DMS79 treated with DMSO at 0.1 percent for 48 hours (cell line): ENCODE measurements at places on chromosomes 7 and 10.

GRCh38 chr7:129993275-129993674, 40.5 kb upstream of the UBE2H start:
- DNase-seq: no peak

DNA sequence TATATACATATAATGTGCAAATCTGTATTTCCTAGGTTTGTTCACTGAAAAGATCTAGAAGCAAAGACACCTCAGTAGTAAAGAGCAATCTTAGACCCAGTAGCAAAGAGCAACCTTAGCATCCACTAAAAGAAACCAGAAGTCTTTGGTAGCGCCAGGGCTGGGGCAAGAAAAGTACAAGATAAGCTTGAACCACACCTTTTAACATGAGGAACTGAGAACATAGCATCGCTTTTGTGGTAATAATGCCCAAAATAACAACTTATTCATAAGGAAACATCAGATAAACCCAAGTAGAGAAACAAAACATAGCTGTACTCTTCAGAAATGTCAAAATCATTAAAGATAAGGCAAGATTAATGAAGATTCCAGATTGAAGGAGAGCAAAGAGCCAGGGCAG, 173.4 kb downstream of the IMMP2L start:
- DNase-seq: no peak

DNA sequence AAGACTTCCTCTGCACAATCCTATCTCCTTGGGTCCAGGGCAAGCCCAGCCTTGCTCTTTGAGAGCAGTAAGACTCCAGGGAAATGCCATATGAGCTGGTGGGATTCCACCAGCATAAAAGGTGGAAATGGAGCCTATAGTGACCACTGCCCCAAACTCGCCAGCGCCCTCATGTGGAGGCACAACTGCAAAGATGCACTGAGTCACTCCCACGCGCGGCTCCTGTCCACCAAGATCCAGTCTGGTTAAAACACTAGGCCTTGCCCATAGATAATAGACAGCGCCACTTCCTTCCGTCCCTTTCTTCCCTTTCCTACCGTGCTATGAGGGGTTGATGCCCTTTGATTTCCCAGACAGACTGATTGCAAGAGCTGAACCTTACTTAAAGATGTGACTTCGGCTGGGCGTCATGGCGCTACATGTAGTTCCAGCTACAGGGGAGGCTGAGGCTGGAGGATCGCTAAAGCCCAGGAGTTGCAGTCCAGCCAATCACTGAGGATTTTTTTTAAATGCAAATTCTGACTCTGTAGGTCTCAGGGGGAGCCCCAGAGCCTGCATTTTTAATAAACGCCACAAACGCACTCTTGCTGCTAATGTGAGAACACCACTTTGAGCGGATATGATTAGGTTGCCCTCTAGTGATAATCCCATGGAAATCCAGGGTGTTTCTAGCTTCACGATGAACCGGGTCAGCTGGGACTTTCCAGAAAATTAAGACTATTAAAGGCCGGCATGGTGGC, 136.5 kb downstream of the EPC1 start:
- no peak for DNase-seq

DNA sequence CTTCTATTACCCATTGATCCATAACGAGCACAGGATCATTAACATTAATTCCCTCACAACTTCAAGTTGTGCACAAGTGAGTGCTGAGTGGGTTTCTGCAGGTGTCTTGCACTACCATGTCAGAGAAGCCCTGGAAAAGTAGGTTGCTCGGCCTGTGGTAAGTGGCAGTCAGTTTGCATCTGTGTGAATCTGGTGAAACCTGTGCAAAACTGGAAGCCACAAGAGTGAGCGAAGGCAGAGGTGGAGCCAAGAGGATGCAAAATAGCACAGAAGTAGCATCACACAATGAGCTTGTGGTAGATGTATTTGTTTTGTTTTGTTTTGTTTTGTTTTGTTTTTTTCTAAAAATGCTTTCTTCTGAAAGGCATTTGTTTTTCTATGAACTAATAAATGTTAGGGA, 181.5 kb downstream of the THSD7A start:
- no peak for DNase-seq

GRCh38 chr7:133023370-133024071, 58.4 kb downstream of the CHCHD3 start:
- DNase-seq: peak; percentile 93

GRCh38 chr10:80542652-80543318, 5.1 kb downstream of the SH2D4B start:
- no peak for DNase-seq

DNA sequence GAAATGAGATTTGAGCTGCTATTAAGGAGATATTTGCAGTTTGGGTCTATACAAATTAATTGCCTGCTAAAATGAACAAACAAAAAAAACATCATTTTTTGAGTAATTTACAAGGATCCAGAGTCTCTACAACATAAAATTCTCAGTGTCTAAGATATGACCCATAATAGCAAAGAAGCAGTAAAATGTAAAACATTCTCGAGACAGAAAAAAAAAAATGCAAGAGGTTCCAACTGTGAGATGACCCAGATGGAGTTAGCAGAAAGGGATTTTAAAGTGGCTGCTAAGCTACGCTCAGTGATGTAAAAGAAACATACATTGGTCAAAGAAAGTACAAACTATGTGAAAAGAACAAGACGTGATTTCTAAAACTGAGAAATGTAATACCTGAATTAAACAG, 471.0 kb downstream of the SH2D4B start:
- no peak for DNase-seq

DNA sequence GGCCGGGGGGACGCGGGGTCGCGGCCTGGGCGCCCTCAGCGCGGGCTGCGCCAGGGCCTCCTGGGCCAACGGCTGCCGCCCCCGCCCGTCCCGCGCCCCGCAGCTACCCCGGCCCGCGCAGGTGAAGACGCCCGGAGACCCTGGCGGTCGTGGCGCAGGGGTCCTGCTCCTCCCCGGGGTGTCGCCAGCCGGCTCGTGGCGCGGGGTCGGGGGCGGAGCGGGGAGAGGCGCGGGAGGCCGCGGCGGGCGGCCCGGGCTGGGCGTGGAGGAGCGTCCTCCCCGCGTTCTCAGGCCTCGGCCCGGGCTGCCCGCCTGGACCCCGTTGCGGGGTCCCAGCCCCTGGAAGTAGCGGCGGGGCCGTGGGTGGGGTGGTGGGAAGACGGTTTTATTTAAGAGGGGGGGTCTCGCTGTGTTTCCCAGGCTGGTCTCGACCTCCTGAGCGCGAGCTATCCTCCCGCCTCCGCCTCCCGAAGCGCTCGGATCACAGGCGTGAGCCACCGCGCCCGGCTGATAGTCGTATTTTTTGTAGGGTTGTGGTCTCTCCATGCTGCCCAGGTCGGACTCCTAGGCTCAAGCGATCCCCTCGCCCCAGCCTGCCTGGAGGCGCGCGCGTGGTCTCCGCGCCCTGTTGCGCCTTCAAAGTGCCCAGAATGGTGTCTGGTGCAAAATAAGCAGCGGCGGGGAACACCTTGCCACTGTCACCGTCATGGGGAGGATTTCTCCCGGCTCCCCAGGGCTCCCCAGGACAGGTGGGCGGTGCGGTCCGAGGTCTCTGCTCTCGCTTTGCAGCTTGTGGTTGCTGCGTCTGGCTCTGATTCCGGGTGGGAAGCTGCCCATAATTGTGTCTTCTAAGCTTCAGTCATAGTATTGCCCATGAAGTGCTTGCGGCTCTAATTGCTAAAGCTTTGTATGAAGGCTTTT, 15.3 kb upstream of the SUN1 start:
- DNase-seq: peak; percentile 30

GRCh38 chr7:74400420-74401136, 53.1 kb upstream of the GTF2IRD1 start:
- DNase-seq: no peak

GRCh38 chr7:101159696-101160674, 5.4 kb downstream of the VGF start:
- DNase-seq: no peak

GRCh38 chr7:37504801-37505200, 56.1 kb upstream of the ELMO1 start:
- no peak for DNase-seq

- DNase-seq: no peak
Measured at GRCh38 chr10:129308953-129309564, 158.0 kb upstream of the MGMT start.

DNA sequence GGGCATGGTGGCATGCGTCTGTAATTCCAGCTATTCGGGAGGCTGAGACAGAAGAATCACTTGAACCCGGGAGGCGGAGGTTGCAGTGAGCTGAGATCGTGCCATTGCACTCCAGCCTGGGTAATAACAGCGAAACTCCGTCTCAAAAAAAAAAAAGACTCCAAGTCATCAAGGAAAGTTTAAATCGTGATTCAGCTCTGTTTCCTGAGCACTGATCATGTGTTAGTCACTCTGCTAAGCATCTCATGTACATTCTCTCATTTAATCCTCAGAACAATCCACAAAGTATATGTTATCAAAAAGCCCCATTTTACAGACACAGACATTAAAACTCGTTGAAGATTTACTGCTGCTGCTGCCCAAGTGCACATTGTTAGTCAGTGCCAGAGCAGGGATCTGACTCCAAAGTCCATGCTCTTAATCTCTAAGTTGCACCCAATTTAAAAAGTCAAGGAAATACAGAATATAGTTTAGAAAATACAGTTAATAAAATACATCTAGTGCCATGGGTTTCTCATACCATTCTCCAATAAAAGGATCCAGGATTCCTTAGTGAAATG, 6.2 kb downstream of the PIK3AP1 start:
- DNase-seq: no peak

GRCh38 chr10:29541422-29542210, 93.2 kb downstream of the SVIL start:
- DNase-seq: no peak

DNA sequence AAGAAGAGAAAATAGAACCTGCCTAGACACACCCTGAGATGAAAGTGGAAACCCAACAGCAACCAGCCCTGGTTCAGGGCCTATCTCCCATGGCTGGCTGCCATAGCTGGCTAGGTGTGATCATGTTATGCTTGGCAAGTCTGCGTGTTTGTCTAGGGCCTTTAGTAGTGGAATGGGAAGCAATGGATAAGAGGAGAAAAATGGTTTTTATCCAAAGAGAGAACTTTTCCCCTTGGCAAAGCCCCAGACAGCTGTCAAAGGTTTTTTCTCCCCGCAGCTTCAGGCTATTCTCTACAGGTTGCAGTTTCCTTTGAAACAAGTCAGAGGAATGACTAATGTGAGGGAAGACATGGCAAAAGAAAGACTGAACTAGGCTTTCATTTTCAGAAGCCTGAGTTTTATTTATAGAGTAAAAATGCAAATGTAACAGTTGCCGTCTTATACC, 161.5 kb downstream of the SEMA3D start:
- peak; percentile 10 for DNase-seq

- DNase-seq: no peak
Measured at GRCh38 chr10:20769481-20769880, 127.6 kb downstream of the NEBL start.

DNA sequence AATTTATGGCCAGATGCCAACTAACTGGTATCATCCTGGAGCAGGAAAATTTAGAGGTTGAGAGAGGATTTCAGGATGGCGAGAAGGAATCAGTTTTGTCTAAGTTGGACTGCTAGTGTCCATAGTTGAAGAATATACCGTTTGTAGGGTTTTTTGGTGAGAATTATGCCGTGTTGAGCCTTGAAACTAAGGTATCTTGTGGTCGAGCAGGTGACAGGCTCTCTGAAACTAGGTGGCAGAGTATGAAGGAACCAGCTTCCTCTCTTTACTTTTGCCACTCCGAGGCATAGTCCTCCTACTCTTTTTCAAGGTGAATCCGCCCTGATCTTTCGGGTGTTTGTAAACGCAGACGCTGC, 9.7 kb downstream of the MDFIC start:
- DNase-seq: no peak

DNA sequence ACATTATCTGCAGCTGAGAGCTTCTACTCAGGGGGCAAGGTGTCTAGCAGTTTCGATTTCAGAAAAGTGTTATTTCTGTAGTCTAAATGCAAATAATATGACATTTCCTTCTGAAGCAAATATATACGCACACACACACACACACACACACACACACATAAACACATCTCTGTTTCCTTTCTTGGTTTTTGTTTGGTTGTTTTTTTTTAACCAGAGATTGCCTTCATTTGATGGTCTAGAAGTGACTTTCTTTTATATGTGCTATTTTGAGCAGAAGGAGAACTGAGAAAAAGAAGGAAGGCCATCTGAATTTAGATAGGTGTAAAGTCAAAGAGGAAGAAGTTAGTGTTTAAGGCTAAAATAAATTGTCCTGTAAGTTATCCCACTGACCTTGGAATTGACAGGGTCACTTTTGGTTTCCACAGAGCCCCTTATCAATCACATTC, 142.2 kb downstream of the TRIL start:
- no peak for DNase-seq

- no peak for DNase-seq
Measured at GRCh38 chr7:96331775-96332174, 9.9 kb upstream of the SLC25A13 start.

DNA sequence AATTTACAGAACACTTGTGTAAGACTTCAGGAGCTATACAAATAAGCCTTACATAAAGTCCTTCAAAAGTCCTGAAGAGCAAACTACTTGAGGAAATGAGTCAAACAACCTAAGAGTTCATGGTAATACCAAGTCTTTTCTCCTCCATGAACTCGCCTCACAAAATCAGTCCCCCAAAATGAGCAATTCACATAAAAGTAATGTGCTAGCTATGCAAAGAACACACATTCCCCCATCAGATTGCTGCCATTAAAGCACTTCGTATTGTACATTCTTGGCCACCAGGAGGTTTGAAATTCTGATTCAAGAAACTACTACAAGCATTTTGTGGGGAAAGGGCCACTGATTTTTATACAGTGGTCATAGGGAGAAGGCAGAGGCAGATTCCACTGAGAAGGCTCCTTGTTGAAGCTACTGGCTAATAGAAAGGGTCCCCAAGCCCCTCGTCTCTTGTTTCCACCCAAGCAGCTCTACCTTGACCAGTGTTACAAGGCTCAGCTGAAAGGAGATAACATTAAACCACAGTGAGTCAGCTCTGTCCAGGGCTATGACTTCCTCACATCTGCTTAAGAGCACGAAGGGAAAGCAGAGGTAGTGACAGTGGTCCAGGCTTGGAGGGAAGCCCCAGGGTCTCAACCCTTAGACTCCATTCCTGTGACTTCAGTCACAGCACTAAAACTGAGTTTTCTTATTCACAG, 115.2 kb upstream of the CDK1 start:
- DNase-seq: no peak

DNA sequence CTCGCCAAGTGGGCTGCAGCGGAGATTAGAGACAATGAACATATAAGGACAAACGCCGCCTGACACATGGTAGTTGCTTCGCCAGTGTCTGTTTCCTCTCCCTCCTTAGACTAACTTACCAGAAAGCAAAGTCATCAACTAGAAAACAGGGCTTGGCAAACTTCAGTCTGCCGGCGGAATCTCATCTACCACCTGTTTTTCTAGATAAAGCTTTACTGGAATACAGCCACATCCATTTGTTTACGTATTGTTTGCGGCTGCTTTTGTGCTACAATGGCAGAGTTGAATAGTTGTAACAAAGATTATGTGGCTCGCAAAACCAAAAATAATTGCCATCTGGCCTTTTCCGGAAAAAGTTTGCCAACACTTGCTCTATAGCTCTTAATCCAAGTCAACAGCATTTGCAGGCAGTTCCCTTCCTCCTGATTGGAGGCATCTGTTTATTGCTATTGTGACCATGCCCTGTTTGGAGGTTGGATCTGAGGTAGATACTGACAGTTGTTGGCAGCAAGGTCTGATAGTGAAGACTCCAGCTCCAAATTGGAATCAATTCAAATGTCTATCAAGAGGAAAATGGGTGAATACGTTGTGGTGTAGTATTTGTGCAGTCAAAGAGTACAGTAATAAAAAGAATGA, 260.6 kb downstream of the POU6F2 start:
- peak; percentile 31 for DNase-seq
